H1 (cell line): ENCODE measurements at places on chromosomes 5 and 9. TPM values are rescaled to one million over a fixed set of nuclear protein-coding genes. Genes with fewer than 3 reads are reported as not detected.

RGP1 gene
- total RNA-seq: 21.8 and 22.7 TPM in 2 replicates

BTNL3 gene
- not detected in 2 replicates for total RNA-seq

TXNDC8 gene
- not detected in 2 replicates for total RNA-seq

VCAN gene
- 393 and 404 TPM in 2 replicates for total RNA-seq

POMT1 gene
- total RNA-seq: 22.3 and 25.7 TPM in 2 replicates

TERT gene
- total RNA-seq: 21.0 and 23.1 TPM in 2 replicates

DNA sequence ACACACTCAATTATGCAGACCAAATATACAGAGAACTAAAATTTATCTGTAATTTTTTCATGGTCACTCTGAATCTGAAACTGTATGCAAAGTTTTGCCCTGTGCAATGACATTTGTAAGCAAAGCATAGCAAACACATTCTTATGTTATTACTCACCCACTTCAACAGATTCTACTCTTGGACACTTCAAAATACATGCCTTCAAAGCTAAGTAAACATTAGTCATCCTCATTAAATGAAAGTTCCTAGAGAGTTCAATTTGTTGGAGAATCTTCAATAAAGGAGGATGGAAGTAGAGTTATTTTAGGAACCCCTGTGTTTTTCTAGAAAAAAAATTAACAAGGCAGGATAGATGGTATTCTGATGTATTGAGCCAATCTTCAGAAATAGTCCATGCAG lies 639.7 kb upstream of the C9orf72 start:
- DNase-seq: no peak

DNA sequence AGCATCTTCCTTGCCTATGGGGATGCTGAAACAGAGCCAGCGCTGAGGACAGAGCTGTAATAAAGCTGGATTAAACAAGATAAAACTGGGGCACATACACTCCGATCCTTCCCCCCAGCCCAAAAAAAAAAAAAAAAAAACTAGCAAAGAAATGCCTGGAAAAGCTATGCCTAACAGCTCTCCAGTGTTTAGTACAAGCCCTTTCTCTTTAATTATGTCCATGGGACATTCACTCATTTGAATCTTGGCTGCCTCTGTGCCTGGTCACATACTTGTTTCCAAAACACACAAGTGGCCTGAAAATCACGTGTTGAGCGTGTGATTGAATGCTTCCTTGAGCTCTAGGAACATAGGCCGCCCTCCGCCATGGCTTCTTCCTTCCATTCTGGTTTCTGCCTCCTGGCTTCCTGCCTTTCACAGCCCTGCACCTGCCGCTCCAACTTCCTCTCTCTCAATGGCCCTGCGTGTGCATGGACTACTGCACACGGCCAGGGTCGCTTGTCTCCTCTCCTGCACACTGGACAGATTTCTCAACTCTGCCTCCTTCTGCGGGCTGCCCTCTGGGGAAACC lies 111.0 kb upstream of the RETREG1 start:
- no peak for DNase-seq

DNA sequence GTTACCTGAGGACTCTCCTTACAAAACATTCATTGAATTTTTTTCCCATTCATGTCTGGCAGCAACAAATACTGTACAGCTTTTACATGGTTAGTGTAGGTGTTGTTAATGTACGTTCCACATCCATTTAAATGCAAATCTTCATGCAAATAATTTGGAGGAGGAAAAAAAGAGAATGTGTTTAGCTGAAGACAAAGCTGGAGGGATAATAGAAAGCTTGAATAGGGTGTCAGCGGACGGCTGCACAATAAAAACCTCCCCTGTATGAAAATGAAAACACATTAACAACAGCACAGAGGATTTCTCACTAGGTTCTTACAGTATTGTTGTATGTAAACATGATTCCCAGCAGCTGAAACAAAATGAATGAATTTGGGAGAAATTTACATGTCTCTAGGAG lies 231.5 kb downstream of the ZNF608 start:
- no peak for DNase-seq

DNA sequence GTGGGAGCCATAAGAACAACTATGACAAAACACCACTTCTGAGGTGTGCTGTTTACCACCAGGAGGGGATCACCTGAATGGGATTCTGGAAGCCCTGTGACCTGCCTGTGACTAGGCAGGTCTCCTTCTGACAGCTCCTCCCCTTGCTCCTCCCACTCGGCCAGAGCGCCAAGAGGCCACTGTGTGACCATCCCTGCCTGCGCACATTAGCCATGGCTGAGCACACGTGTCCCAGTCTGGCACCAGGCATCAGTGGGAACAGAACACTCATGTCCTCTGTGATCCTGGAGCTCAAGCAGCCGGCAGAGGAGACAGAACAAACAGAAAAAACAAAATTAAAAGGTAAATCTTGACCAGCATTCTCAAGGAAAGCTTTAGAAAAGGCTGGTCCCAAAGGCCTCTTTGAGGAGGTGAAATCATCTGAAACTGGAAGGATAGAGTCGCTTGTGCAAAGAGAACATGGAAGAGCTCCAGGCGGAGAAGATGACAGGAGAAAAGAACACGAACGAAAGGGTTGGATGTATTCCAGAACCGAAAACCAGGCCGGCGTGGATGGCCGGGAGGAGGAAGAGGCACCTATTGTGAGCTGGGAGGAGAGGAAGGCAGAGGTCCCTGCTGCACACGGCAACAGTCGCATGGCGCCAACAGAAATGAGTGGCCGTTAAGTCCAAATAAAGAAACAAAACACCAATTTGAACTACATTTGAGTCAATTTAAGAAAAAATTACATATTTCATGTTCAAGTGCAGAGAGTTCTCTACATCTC lies 5.1 kb downstream of the MED10 start:
- no peak for DNase-seq

DNA sequence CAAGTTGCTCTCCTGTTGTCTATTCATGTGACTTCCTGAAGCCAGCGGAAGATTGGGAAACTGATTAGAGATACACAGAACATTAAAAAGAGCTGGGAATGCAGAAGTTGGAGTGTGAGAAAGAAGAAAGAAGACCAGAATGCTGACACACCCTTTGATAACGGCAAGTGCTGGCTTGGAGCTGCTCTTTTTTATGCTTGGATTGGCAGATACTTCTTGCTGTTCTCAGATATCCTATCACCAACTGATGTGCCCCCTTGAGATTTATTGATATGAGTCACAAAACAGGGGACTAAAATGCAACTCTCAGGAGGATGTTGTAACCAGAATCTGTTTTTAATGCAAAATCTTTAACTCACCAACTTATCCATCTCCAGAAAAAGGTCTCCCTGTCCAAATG lies 56.0 kb upstream of the ASTN2 start:
- DNase-seq: no peak

- DNase-seq: no peak
Measured at GRCh38 chr9:19553441-19553840, 144.6 kb downstream of the ACER2 start.

DNA sequence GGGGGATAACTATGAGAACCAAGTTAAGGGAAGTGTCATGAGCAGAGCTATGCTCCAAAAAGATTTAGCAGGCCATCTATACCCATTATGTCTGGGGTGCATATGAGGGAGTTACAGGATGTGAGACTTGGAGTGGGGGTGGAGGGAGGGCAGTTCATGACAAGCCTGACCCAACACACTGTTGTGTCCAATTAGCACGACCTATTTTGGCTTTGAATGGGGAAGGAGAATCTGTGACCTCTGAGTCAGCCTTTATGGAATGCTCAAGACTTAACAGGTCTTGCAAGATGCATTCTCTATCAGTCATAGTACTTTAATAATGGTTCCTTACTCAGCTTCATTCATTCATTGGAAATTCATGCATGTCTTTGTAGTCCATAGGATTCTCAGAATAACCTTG lies 71.7 kb downstream of the GRIA1 start:
- no peak for DNase-seq
